ENCODE measurements at places on chromosomes 13 and 19. TPM values are rescaled to one million over a fixed set of nuclear protein-coding genes. Genes with fewer than 3 reads are reported as not detected.

The PGLYRP1 gene
- total RNA-seq = not detected

The RYR1 gene
- 3.0 TPM for total RNA-seq

The GPR42 gene
- total RNA-seq = not detected

The GPR4 gene
- total RNA-seq = 0.44 TPM

The AMH gene
- 22.3 TPM for total RNA-seq
